KBM-7 (cell line): ENCODE measurements at places on chromosomes 7 and 10.
A peak's percentile ranks its signal among the peaks of the same experiment; 100 is the strongest.

DNA sequence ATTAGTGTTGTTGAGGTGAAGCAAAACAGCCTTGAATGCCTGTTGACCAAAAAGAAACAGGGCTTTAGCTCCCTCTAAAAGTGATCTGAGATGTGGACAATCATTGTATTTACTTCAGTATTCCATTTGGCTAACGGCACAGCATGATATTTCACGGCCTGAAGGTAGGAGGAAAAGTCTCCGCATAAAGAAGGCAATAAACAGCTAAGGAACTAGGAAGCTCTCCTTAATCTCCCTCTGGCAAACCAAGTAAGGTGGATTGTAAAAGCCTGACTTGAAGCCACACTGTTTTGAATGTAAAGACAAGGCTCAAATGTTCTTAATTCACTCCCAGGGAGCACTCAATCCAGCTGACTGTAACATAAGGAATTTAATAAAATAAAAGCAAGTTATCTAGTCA lies 160.0 kb upstream of the ZNF804B start:
- DNase-seq = no peak

- no peak for DNase-seq
These were observed 491.0 kb downstream of the PTPRN2 start for GRCh38 chr7:158096582-158096981.

DNA sequence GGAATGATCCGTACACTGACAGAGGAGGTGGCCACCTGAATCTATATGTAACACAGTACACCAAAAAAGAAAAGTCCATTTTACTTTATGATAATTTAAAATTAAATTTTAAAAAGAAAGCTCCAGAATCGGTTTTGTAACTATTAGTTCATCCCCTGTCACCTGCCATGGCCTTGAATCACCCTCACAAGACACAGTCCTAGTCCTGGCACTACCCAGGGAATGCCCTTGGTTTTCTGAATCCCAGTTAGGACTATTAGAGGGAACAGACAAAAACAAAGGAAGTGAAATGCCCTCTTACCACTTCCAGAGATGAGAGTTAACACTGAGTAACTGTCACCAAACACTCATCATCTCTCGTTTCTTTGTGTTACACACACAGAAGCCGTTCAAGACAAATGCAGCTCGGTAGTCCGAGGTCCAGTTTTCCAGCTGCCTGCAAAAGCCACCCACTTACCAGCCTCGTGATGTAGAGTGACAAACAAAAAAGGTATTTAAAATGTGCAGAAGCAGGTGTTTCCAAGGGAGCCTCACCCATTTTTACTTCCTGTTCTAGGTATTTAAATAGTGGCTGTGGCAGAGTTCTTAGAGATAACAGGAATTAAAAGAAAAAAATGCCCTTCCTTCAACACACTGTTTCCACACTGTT lies 6.1 kb downstream of the PTPRN2 start:
- peak; percentile 11 for DNase-seq

DNA sequence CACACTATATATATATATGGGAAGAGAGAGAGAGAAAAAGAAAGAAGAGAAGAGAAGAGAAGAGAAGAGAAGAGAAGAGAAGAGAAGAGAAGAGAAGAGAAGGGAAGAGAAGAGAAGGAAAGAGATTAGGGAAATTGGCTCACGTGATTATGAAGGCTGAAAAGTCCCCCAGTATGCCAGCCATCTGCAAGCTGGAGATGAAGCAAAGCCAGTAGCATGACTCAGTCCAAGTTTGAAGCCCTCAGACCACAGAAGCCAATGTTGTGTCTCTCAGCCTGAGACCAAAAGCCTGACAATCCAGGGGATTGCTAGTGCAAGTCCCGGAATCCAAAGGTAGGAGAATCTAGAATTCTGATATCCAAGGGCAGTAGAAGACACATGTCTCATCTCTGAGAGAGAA lies 206.3 kb upstream of the PRSS1 start:
- DNase-seq = no peak

GRCh38 chr10:131650169-131650705 lies 250.6 kb upstream of the PPP2R2D start:
- no peak for DNase-seq

GRCh38 chr10:49389361-49389933 lies 6.4 kb downstream of the DRGX start:
- DNase-seq = no peak

- peak; percentile 7 for DNase-seq
These were observed 25.1 kb upstream of the AOAH start for GRCh38 chr7:36749282-36749960.

DNA sequence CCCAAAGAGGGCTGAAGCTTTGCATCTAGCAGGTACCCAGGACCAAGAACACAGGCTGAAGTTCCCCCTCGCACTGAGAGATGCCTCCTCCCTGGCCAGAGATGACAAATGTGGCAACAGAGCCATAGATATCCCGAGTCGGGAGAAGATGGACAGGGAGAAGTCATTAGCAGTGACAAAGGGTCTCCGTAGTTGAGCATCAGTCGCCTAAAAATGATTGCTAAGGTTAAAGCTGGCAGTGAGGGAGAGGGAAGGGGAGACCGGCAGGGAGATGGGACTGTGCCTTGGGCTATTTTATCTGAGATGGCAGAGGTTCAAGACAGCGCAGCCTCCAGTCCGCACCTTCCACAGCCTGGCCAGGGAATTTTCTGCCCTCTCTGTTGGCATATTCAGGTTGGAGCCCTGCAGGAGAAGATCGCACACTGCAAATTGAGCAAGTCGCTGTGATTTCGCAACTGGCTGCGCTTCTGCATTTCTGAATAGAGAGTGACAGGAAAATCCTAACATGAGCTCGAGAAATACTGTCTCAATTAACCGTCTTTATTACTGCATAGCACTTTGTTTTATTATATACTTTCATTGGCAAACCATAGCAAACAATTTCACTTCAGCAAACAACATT lies 238.9 kb upstream of the GPR26 start:
- no peak for DNase-seq
